ENCODE measurements at places on chromosomes 2 and 18.

DNA sequence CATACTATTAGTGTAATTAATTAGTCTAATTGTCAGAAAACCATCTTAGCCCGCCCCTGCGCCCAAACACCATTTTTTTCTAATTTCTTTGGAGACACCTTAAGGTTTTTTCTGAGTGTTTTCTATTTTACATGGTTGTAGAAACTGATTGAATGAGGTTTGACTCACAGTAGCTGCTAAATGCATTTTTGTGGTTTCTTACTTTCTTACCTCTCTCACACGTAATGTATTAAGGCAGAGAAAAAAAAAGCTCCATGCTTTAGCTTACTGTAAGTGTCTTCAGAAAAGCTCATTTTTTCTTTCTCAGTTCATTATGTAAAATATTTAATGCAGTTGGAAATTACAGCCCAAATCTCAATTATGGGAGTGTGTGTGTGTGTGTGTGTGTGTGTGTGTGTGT is 548.5 kb upstream of the LRRTM4 start:
- DNase-seq, result no peak

GRCh38 chr2:226711606-226712296 is 87.9 kb downstream of the IRS1 start:
- no peak for DNase-seq

GRCh38 chr2:98012561-98012991 is 16.8 kb upstream of the TMEM131 start:
- no peak for DNase-seq

GRCh38 chr2:185618625-185619024 is 120.0 kb upstream of the FSIP2 start:
- peak; percentile 55 for DNase-seq

DNA sequence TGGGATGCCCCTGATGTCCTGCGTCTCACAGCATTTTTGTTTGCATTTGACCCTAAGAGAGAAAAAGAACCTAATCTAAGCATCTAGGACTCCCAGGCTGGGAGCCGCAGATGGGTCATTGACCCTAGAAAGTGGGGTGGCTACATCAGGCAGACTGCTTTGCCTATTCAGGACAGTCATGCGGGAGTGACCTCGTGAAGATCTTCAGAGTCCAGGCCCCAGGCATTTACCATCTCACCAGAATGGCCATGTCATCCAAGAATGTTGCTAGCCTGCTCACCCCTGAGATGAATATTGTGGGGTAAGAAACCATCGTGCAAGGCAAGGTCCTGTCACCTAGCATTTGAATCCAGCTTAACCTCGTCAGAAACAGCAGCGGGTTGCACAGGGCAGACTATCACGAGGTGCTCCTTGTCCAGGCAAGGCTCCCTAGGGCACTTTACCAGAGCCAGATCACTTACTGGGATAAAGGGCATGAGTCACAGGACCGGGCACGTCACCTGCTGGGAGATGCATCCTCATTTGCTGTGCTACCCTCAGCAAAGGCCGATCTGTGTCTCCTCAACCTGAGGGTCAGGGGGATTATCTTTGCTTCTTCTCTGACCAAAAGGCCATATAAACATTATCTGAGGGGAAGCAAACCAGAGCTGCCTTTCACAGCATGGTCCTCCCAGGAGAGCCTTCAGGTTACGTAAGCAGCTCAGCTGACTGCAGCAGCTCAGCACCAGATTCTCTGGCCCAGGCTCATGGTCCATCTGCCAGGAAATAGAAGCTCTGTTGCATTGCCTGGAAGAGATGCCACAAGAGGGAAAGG is 162.3 kb downstream of the ACKR3 start:
- no peak for DNase-seq

GRCh38 chr2:17979707-17980106 is 101.2 kb downstream of the KCNS3 start:
- peak; percentile 41 for DNase-seq

DNA sequence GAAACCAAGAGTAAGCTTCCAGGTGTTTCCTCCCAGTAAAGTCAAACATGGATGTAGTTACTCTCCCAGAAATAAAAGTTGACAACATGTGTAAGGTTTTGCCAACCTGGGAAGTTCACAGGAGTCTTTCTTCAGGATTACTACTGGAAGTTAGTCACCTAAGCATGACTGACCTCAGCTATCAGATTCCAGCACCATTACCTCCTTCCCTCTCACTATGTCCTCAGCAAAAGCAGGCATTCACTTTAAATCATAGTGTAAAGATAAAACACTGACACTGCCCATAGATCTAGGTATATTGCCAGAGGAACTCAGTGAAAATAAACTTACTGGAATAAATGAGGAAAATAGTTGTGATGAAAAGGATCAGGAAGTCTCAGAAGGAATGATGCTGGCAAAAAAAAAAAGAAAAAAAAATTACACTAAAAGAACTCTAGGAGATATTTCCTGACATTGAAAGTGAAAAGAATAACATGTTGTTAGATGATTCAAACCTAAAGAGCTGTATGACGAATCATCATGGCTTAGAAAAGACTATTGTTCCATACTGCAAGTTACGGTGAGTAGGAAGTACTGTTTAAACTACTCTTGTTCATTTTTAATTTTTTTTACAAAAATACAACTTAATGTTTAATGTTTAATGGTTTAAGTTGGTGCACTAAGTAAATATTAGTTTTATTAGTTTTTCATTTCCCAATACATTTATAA is 484.5 kb upstream of the ZNF804A start:
- DNase-seq, result no peak

GRCh38 chr2:180004731-180005130 is 2.4 kb downstream of the CWC22 start:
- DNase-seq, result no peak

GRCh38 chr2:165015052-165015642 is 59.8 kb upstream of the SLC38A11 start:
- peak; percentile 32 for DNase-seq

DNA sequence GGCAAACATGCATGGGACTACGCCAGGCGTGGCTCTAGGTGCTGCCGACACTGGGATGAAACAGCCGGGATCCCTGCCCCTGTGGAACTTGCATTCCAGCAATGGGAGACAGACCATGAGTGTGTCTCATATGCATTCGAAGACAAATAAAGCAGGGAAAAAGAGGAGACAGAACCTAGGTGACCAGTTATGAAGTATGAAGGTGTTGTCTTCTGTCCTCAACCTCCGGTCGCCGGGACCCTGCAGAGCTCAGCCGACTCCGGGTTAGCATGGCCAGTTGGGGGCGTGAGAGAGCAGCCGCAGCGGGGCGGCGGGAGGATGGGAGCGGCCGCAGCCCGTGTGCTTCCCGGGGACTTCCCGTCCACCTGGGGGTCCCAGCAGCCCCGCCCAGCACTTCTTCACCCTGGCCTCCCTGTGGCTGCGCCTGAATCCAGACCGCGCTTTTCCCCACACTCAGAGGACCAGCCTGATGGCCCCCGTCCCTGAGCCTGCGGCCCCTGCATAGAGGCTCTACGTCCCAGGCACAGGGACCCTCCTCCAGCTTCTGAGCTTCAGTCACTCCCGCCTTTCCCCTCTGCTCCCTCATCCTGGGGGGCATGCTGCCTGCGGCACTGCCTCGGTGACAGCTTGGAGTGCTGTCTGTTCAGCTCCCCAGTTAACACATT is 11.4 kb downstream of the ID2 start:
- no peak for DNase-seq

DNA sequence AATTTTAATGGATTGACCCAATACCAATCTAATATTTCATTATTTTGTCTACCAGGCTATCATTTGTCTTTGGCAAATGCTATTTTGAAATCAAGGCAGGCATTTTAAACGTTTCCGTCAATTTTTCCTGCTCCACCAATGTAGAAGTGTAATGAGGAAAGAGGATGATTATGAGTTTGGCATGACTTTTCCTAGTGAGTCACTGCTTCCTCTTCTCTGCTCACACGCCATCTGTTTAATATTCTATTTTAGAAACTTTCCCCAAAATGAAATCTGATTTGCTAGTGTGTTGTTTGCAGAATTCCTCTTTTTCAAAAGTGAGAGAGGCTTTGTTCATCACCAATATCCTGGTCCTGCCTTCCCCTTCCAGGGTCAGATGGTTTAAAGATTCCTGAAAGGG is 42.5 kb upstream of the PID1 start:
- no peak for DNase-seq

GRCh38 chr18:57128220-57128932 is 18.5 kb upstream of the BOD1L2 start:
- no peak for DNase-seq

DNA sequence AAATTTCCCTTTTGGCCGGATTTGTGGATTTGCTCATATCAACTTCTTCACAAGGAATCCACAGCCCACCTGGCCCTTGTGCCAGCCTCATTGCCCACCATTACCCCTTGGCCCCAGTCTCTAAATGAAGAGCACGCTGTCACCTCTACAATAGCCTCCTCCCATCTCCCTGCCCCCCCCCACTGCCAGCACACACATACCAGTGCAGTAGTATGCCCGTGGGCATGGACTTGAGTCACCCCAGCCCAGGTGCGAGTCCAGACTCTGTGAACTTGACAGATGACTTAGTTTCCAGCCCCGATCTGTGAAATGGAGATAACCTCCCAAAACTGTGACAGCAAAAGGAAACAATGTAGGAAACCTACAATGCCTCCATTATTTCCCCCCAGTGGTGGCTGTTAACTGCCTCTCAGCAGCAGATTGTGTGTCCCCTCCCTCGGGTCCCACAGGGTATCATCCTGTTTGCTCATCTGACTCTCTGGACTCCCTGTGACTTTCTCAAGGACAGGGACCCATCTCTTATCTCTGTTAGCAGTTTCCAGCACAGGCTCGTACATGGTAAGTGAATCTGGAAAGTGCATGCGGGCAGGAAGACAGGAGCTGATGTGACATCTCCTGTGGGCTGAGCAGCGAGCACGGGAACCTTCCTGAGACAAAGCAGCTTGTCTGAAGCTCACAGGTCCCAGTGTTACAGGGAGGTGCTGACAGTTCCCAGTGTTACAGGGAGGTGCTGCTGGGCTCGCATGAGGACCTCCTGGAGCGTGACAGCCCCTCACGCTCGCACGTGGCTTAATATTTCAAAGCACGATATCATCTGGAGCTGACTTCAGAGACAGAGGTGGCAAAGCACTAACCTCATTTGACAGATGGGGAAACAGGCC is 4.2 kb upstream of the TMEM185B start:
- DNase-seq, result no peak

DNA sequence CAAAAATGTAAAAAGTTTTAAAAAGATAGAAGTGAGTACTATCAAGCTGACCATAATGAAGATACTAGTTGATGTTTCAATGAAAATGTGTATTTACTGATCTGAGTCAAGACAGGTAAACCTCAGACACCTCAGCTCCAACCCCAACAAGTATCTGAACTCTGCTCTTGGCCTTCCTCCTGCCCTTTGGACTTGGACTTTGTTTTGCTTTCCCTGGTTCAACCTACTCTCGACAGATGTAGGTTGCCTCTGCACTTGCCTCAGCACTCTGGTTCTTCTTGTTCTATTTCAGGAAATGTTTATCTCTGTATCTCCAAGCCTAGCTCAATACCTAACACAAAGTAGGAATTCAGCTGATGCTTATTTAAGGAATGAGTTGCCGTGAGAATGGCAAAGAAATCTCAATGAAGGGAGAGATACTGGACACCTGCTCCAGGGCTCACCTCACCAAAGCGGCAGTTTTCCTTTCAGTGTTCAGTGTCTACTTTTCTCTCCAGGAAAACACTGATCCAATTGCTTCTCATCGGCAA is 248.8 kb upstream of the CTAGE1 start:
- DNase-seq, result no peak

DNA sequence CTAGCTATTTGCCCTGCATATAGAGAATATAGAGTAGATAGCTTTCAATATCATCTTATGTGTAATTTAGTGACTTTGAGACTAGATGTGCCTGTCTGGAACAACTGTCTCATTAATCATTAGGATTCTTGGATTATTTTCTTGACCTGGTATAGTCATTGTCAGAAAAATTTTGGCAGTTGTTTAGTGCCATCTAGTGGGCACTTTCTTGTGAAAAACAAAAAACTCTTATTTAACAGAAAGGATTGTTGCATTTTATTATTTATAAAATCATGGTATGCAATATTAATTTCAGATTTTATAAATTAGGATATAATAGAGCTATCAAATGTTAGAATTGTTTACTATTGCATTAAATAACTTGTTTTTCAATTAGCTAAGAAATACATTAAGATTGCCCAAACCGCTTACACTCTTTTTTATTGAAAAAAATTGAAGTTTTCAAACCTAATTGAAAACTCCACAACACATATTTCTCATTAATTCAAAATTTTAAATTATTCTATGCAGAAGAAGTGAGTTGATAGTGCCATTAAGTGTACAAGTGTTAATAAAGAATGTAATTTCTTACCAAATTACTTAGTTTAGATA is 80.3 kb downstream of the DYNAP start:
- DNase-seq, result peak; percentile 9

- no peak for DNase-seq
Measured at GRCh38 chr2:101625387-101625786, 72.1 kb upstream of the MAP4K4 start.

DNA sequence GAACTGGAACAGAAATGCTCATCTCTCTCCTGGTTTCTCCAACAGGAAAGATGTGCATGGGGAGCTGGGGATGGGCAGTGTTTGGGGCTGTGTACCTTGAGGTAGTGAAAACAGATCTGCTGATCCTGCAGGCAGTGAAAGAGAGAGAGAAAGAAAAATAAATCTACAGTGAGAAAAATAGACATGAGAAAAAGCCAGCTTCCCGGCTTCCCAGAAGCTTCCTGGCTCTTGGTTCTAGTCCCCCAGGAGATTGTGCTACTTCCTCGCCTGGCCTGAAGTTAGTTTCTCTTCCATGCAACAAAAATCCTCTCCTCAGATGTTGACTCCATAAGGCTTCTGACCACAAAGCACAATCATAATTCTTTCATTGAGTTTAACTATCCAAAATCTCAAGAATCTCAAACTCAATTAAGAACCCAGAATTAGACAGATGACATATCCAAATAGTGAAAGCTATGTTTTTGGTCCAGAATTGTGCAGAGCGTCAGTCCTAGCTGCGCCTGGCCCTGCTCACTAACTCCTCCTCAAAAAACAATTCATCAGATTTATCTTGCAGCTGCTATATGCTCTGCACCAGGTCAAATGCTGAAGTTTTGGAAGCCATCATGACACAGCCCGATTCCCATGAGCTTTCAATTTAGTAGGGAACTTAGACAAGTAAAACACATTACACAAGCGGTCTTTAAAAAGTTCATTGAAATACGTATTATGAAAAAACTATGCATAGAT is 20.1 kb upstream of the NAB1 start:
- DNase-seq, result no peak

DNA sequence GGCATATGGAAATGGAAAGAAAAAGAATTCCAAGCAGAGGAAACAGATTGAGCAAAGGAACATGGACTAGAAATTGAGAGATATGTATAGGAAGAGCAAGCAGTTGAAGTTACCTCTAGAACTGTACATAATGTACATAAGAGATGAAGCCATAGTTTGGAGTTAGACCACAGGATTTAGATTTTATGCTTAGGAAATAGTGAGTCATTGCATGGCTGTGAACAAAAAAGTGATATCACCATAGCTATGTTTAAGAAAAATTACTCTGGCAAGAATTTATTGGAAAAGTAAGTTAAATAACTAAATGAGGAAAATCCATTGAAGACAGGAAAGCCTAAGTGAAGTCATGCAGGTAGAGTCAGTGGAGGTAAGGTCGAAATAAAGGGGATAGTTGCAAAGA is 99.4 kb upstream of the GALNT5 start:
- peak; percentile 59 for DNase-seq

- DNase-seq, result no peak
Measured at GRCh38 chr2:136133586-136133985, 15.6 kb upstream of the CXCR4 start.

- DNase-seq, result peak; percentile 57
Measured at GRCh38 chr18:72762515-72763122, 105.2 kb downstream of the NETO1 start.
